ENCODE measurements at places on chromosomes 7 and 10.

DNA sequence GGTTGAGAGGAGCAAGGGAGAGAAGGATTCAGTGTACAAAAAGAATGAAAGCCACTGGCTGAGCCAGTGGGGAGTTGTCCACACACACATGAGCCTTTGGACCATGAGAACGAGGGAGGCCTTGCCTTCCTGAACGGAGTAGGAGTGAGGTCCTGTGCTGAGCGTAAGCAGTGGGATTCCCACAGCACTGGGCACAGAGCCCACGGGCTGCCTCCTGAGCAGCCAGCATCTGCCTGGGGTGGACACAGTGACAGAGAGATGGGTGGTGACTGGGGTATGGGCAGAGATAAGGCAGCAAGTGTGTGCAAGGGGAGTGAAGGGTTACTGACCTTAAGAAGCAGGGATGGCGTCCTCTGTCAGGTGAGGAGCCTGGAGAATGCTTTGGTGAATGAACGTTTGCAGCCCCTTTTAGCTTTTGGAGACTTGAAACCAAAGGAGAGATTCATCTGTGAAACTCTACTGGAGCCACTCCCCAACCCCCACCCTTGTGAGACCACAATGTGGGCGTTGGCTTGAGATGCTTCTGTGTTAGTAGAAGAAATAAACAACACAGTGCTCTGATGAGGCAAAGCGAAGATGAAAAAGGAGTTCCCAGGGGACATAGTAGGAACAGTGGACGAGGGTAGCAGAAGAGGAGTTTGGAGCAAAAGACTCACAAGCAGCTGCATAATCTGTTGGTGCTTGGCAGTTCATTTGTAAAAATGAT lies 56.5 kb downstream of the FIGNL1 start:
- peak; percentile 37 for DNase-seq

DNA sequence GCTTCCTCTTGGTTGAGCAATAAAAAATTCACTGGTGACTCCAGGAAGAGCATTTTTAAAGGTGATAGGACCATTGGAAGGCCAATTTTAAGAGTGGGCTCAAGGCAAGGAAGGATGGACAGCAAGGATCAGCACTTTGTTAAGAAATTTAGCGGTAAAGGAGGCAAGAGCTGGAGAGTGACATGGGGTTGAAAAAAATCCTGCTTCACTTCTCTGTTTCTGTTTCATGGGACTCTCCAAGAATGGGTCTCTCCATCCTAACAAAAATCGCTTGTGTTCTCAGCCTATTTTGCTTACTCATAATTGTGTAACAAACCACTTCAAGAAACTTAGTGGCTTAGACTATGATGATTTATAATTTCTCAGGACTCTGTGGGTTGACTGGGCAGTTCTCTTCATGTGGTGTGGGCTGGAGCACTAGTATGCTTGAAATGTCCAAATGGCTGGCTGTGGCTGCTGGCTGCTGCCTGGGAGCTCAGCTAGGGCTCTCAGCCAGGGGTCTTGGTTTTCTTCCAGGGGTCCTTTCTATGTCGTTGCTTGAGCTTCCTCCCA lies 59.8 kb upstream of the ZNRF2 start:
- no peak for DNase-seq

DNA sequence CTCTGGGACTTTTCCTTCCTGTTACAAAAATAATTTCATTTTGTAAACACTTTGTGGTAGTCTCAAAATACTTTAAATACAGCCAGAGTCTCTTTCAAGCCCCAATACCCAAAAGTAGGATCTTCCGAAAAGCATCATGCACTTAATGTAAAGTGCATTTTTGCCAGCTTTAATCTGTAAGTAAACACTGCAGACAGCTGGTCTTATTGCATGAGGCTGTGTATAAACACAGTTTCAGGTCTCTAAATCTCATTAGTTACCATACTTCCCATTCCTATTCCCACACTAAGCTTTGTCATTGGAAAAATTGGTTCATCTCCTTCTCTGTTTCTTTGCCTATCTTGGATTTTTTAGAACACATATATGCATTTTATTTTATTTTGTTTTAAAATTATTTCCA lies 87.6 kb upstream of the GNAI1 start:
- DNase-seq, result no peak

DNA sequence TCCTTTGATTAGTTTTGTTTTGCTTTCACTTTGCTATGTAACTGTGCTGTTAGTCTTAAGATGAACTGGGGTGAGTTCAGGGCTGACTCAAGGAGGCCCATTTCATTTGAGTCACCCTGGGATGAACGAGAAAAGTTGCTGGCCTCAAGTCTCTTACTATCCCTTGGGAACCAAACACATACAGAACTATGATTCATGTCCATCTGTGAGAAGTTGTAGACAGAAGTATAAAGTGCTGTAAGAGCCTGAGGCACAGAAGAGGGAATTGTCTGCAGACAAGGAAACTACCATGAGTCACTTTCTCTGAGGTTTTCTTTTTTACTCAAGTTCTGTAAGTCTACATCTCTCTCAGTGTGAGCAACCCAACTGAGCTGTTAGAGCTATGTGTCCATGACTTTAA lies 179.8 kb upstream of the CSTF2T start:
- no peak for DNase-seq

- no peak for DNase-seq
Observed at GRCh38 chr10:9613338-9614075, 1404.2 kb upstream of the CELF2 start.

GRCh38 chr7:81209059-81209458 lies 290.2 kb upstream of the SEMA3C start:
- no peak for DNase-seq

- DNase-seq, result no peak
Observed at GRCh38 chr10:128631801-128632241, 505.6 kb upstream of the MKI67 start.

DNA sequence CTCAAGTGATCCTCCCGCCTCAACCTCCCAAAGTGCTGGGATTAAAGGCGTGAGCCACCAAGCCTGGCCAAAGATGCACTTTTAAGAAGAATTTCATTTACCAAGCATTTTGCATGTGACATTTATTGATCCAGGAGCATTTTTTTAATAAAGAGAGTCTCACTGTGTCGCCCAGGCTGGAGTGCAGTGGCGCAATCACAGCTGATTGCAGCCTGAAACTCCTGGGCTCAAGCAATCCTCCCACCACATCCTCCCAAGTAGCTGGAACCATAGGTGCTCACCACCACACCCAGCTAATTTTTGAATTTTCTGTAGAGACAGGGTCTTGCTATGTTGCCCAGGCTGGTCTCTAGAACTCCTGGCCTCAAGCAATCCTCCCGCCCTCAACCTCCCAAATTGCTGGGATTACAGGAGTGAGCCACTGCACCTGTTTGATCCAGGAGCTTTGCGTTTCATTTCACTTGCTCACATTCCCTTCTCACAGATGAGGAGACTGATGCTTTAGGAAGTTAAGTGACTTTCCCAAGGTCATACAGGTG lies 4.4 kb upstream of the TBL2 start:
- no peak for DNase-seq

- DNase-seq, result no peak
Observed at GRCh38 chr7:73701357-73701995, 18.0 kb downstream of the STX1A start.

DNA sequence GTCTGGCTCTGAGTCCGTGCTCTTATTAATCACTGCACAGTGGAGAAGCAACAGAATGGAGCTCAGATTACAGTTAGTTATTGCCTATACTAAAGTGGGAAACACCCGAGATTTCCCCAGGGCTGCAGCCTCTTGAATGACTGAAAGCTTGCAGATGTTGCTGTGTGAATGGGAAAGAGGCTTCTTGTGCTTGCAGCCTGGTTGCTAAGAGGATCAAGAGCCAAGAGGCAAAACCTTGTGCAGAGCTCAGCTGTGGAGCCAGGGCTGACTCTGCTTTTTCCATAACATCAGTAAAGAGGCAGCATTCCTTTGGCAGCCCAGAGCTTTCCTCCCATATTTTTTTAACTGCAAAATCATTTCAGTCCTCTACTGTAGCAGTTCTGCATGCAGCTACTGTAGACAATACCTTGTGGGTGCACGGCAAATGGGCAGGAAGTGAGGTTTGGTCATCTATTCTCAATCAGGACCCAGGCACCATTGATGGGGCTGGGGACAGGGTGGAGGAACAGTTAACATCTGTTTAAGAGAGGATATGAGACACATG lies 86.5 kb downstream of the RALA start:
- DNase-seq, result no peak

All from activated T-helper 9 cell treated with anti-CD3 and anti-CD28 coated beads, Interleukin-2, amount 50 U/mL, for 16 hours (primary cell).